Stomach (tissue), 19 donors: ENCODE measurements at places on chromosomes 12 and 14.

DNA sequence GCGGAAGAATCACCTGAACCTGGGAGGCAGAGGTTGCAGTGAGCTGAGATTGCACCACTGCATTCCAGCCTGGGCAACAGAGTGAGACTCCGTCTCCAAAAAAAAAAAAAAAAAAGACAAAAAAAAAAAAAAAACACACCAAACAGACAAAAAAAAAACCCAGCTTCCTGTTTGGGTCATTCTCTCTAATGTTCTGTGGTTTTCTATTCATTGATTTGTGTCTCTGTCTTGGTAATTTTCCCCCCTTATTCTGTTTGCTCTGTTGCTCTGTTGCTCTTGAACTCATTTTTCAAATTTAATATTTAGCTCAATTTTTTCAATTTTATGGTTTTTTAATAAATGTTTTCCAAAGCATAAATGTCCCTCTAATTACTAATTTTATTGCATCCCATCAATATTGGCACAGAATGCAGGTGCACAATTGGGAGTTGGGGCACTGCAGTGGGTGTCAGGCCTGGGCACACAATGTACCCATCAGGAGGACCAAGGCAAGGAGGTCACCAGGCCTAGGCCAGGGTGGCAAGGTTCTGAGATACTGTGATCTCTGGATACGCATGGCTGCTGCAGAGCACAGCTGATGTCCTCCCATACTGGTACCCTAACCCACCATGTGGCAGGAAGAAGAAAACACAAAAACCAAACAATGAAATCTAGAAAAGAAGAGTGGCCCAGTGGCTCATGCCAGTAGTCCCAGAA lies 8.0 kb upstream of the GNPTAB start:
- DNase-seq, result no peak
- no peaks in the 10 kb centered on the region for H3K27me3 ChIP-seq
- H3K4me3 ChIP-seq, result no peak overlapping the region

DNA sequence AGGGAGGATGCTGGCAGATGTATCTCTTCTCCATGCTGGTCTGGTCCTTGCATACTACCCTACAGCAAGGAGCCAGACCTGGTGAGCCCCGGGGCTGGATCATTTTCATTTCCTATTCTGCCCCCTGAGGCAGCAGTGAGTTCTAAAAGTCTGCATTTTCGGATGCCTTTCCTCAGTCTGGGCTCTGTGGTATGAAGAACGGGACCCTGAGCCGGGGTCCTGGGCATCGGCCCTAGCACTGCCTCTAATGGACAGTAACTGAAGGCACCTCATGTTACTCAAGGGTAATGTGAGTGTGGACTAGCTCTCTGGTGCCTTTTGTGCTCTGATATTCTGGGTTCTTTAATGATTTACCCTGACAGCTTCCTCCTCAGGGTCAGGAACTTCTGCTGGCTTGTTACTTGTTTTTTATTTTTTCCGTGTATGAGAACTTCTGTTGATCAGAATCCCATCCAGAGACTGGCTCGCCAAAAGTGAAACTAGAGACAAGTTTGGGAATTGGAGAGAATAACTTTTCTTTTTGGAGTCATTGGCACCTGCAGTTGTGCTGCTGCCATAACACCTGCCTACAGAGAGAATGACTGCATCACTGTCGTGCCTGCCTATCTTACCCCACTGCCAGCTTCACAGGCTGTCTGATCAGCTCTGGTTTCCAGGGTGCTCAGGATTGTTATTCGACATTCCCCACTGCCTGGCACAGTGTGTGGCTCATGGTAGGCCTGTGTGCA lies 62.3 kb downstream of the SUSD6 start:
- H3K4me3 ChIP-seq, result no peak overlapping the region
- no peak for DNase-seq
- H3K27me3 ChIP-seq, result no peaks in the 10 kb centered on the region
- peak overlapping the region; percentile 69 for H3K27ac ChIP-seq

GRCh38 chr12:108635201-108635996 lies 1.7 kb upstream of the SELPLG start:
- H3K36me3 ChIP-seq, result no peaks in the 10 kb centered on the region
- H3K27ac ChIP-seq, result peak overlapping the region; percentile 17
- peaks cover 43% of the 10 kb centered on the region for H3K4me1 ChIP-seq
- H3K4me3 ChIP-seq, result no peak overlapping the region
- H3K27me3 ChIP-seq, result peaks cover 7% of the 10 kb centered on the region

- DNase-seq, result no peak
- no peaks in the 10 kb centered on the region for H3K36me3 ChIP-seq
- H3K4me1 ChIP-seq, result peaks cover 4% of the 10 kb centered on the region
- H3K27ac ChIP-seq, result no peak overlapping the region
Measured at GRCh38 chr14:34111953-34112352, 161.1 kb upstream of the EGLN3 start.

DNA sequence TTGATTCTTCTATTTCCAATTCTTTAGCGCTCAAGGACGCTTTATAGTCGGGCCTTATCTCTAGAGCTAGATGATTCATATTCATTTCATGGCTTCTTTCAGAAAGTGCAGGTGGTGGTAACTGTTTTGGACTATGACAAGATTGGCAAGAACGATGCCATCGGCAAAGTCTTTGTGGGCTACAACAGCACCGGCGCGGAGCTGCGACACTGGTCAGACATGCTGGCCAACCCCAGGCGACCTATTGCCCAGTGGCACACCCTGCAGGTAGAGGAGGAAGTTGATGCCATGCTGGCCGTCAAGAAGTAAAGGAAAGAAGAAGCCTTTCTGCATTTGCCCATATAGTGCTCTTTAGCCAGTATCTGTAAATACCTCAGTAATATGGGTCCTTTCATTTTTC lies 241.9 kb downstream of the PAWR start:
- no peaks in the 10 kb centered on the region for H3K4me1 ChIP-seq
- H3K27me3 ChIP-seq, result no peaks in the 10 kb centered on the region
- no peak overlapping the region for H3K27ac ChIP-seq
- no peak overlapping the region for H3K4me3 ChIP-seq

- no peaks in the 10 kb centered on the region for H3K4me1 ChIP-seq
- no peak overlapping the region for H3K4me3 ChIP-seq
- no peak for DNase-seq
- no peaks in the 10 kb centered on the region for H3K27me3 ChIP-seq
Measured at GRCh38 chr12:24460099-24460498, 488.8 kb downstream of the BCAT1 start.

- H3K4me1 ChIP-seq, result peaks cover 29% of the 10 kb centered on the region
- no peaks in the 10 kb centered on the region for H3K27me3 ChIP-seq
- no peak overlapping the region for H3K4me3 ChIP-seq
- H3K27ac ChIP-seq, result no peak overlapping the region
Measured at GRCh38 chr12:102120886-102121285, 903 bp downstream of the PARPBP start.

DNA sequence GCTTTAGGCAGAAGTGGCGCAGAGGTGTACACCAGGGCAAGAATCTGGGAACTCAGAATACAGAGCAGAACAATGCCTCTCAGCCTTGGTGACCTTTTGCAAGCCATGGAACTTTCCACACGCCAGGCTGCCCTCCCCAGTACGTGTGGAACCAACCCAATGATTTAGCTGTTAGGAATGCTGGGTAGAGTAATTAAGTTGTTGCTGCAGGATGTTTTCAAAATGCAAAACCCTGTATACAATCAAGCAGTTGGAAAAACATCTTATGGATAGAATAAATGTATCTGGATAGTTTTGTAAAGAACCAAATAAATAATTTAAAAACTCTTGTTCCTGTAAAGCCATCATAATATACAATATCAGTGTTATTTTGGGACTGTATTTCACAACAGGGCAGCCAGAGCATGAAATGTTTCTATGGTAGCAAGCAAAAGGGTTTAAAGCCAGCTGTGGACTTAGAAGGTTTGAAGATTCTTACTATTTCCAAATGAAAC lies 19.4 kb downstream of the PPP1R36 start:
- no peak overlapping the region for H3K4me3 ChIP-seq
- peak; percentile 51 for DNase-seq
- no peaks in the 10 kb centered on the region for H3K4me1 ChIP-seq

DNA sequence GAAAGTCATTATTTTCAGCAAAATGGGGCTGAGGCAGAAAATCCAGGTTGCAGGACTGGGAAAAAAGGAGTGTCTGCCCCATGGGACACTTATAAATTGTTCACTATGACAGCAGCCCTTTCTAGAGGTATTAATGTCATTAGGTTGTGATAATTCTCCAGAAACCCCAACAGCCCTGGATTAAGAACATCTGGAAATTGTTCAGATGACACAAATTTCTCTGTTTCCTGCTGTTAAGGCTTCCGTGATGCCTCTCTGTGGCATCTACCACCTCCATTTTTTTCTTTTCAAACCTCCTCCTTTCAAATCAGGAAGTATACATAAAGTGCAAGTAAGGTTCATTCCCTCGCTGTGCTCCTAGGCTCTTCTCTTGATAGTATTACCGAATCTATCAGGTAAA lies 25.6 kb downstream of the EGLN3 start:
- H3K27ac ChIP-seq, result no peak overlapping the region
- DNase-seq, result no peak
- H3K4me1 ChIP-seq, result no peaks in the 10 kb centered on the region

DNA sequence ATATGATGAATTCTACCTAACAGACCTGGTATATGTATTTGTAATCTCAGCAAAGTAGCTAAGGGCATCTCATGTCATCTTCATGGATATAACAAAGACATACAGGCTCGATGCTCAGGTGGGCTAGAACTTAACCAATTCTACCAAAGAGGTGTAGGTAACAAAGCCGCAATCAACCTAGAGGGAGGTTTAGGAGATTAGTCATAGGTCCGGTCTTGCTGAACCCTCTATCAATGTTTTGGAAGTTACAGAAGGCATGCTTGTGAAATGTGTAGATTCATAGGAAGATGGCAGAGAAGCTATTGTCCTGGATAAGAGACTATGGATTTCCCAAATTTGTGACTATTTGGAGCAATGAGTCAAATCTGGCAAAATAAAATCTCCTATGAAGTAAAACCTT lies 42.6 kb upstream of the SYCP3 start:
- no peak overlapping the region for H3K4me3 ChIP-seq
- DNase-seq, result no peak
- no peak overlapping the region for H3K27ac ChIP-seq
- no peaks in the 10 kb centered on the region for H3K4me1 ChIP-seq
- no peaks in the 10 kb centered on the region for H3K27me3 ChIP-seq
- no peaks in the 10 kb centered on the region for H3K36me3 ChIP-seq

- peaks cover 92% of the 10 kb centered on the region for H3K27me3 ChIP-seq
- no peaks in the 10 kb centered on the region for H3K4me1 ChIP-seq
- DNase-seq, result peak; percentile 73
- H3K27ac ChIP-seq, result no peak overlapping the region
- H3K4me3 ChIP-seq, result no peak overlapping the region
Measured at GRCh38 chr14:28756884-28757570, 9.6 kb upstream of the FOXG1 start.

DNA sequence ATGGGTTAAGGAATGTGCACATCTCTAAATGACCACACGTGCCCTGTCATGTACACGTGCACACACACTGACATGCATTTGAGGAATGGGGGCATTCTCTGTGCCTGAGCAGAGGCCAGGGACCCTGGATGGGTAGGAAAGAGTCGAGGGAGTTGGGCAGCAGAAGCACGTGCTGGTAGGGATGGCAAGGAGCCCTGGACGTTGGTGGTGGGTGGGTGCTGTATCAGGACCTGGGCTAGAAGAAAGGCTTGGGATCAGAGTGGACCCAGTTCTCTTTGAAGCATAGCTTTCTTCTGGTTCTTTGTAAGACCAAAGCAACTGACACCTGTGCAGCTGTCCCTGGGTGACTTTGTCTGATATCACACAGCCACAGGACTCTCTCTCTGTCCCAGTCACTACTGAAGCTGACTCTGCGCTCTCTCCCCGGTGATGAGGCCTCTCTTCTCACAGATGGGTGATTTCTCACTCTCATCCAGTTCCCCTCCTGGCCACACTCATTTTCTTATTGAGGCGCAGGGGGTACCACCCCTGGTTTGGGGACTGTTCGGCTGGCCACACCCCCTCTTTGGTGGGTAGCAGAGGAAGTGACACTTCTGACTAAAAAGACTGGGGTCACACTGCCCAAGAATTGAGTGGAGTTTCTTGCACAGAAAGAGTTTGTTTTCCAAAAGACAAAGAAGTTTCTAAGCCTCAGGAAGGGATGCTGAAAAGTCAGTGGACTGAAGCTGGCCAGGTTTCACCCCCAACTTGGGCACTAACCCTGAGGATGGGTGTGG lies 171.7 kb upstream of the RTL1 start:
- H3K27me3 ChIP-seq, result peaks cover 87% of the 10 kb centered on the region
- H3K27ac ChIP-seq, result no peak overlapping the region
- no peak overlapping the region for H3K4me3 ChIP-seq
- H3K4me1 ChIP-seq, result peaks cover 10% of the 10 kb centered on the region
- H3K36me3 ChIP-seq, result no peaks in the 10 kb centered on the region

- H3K4me3 ChIP-seq, result no peak overlapping the region
- DNase-seq, result no peak
- no peaks in the 10 kb centered on the region for H3K27me3 ChIP-seq
- H3K4me1 ChIP-seq, result peaks cover 18% of the 10 kb centered on the region
Measured at GRCh38 chr12:110314308-110314707, 33.3 kb downstream of the ATP2A2 start.

DNA sequence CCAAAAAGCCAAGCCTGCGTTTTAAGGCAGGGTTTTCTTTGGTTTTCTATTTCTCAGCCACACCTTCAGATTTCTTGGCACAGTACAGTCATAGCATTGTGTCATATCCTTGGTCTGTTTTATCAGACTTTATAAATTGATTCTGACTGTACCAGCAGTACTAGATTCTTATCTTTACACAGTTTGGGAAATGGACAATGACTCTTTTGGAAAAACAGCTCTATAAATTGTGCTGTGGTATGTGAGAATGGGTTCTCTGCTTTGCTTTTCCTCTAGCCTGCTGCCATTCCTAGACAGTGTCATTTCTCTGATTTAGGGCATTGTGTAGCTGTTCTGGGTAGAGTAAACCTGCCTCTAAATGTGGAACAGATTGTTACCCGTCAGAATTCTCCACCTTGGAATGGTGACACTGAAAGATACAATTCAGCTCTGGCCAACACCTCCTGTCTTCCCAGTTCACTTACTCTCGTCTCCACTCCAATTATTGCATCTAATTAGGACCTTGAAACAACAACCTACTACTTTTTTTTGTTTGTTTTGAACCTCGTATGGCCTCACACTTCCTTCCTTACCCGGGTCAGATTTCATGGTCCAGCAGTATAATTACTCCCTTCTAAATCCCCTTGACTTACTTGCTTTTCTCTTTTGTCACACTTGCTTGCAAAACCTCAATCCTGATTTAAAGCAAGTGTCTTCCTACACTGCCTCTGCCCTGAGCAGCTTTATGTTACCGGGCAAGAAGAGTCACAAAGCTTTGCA lies 226.3 kb downstream of the ERC1 start:
- H3K27ac ChIP-seq, result peak overlapping the region; percentile 69
- H3K4me3 ChIP-seq, result no peak overlapping the region
- H3K4me1 ChIP-seq, result peaks cover 68% of the 10 kb centered on the region
- DNase-seq, result no peak
- H3K36me3 ChIP-seq, result no peaks in the 10 kb centered on the region

GRCh38 chr12:102201436-102202061 lies 3.9 kb upstream of the PMCH start:
- no peak overlapping the region for H3K4me3 ChIP-seq
- H3K36me3 ChIP-seq, result no peaks in the 10 kb centered on the region
- DNase-seq, result no peak

- no peak overlapping the region for H3K4me3 ChIP-seq
- no peaks in the 10 kb centered on the region for H3K27me3 ChIP-seq
- no peak for DNase-seq
- H3K36me3 ChIP-seq, result peaks cover 16% of the 10 kb centered on the region
- no peak overlapping the region for H3K27ac ChIP-seq
Measured at GRCh38 chr14:71021347-71022011, 114.2 kb downstream of the PCNX1 start.
